ENCODE measurements at places on chromosomes 5 and 9. TPM values are rescaled to one million over a fixed set of nuclear protein-coding genes. Genes with fewer than 3 reads are reported as not detected.
A peak's percentile ranks its signal among the peaks of the same experiment; 100 is the strongest.

DNA sequence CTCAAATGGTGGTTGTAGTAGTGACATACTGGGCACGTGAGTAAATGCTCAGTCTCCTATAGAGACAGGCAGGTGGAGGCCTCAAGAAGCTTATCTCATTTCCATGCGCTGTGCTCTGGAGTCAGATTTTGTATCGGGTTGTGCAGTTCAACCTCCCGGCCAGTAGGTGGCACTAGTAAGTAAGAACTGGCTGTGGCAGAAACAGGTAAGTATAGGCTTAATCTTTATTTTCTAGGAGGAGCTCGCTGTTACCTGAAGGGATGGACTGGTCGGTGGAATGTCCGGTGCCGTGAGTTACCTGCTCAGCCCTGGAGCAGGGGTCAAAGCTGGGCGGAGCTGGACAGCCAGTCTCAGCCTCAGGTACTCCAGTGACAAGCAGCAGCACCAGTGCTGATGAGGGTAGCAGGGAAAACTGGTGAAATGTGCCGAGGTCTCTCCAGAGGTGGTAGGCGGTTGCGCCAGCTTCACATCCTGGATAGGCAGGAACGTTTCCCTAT, 880.1 kb upstream of the SEMA6A start:
- DNase-seq = peak; percentile 16

GRCh38 chr9:84966876-84967830, 297.6 kb downstream of the NTRK2 start:
- no peak for DNase-seq

The TMEM215 gene
- not detected for total RNA-seq

- no peak for DNase-seq
These were observed 25.2 kb downstream of the OCLN start for GRCh38 chr5:69517763-69518212.

DNA sequence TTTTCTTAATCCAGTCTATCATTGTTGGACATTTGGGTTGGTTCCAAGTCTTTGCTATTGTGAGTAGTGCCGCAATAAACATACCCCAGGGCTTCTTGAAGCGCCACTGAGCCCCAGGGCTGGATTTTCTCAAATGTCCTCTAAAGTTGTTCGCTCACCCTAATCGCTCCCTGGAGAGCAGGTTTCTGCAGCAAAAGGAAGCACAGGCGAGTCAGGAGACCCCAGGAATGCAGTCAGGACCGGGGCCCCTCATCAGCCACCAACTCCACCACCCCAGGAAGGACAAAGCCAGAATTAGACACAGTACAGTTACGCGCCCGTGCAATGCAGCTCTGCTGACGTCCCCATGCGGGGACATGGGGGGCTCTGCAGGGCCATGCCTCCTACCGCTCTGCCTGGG, 15.7 kb upstream of the OBP2B start:
- no peak for DNase-seq

DNA sequence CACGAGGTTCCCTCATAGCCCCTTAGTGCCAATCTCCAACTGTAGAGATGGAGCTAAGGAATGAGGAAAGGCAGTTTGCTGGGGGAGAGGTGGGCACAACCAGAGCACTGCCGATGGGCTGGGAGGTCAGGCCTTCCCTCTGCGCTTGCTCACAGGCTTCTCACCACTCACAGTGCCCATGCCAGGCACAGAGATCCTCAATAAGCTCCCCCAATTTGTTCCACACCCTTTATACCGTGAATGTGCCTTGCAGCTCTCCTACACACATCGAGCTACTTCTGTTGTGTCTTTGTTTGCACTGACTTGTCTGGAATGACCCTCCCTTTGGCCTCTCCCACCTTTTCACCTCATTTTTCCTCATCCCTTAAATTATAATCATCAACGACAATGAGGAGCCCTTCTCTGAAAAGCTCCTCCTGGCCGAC, 1.6 kb upstream of the HK3 start:
- no peak for DNase-seq

The PCDHA7 gene
- not detected for total RNA-seq

DNA sequence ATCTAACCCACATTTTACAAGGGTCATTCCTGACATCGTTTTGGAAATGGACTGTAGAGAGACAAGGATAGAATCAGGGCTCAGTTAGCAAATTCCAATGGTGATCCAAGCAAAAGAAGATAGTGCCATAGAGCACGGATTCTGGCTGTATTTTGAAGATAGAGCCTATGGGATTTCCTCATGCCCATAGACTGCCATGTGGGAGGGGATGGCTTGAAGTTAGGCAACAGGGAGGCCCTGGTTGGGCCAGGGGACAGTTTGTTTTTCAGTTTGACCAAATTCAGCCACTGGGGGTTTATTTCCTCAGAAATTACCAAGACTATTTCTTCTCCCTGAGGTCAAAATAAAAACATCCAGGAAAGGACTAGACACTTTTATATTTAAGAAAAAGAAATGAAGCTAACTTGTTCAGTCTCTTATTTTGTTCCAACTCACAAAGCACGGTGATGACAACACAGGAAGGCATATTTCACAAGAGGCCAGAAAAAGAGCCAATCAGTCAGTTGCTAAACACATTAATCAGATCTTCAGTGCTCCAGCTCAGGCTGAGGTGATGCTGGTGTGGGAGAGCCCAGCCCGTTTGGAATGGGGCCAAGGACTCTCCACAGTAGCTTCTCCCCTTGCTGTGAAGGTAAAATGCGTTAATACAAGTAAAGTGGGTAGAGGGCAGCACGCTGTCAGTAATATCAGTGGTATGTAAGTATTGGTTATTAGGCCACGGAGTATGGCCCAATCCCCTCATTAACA, 4.4 kb upstream of the DCTN4 start:
- DNase-seq = no peak

DNA sequence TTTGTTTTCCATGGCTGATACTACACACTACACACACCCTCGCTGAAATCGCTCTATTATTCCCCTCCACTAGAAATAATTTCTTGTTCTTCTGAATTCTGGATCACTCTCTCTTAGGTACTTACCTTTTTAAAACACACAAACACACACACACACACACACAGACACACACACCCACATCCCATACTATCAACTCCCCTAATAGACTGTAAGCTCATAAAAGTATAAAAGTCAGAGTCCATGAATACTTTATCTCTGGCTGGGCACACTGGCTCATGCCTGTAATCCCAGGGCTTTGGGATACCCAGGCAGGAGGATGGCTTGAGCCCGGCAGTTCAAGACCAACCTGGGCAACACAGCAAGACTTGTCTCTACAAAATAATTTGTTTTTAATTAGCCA, 11.1 kb downstream of the STRBP start:
- DNase-seq = no peak

- no peak for DNase-seq
These were observed 12.3 kb downstream of the PCBD2 start for GRCh38 chr5:134917070-134917815.
